ENCODE measurements at places on chromosomes 5 and 9.

- no peak for DNase-seq
These were observed 3.0 kb downstream of the GOLM1 start for GRCh38 chr9:86096386-86096785.

DNA sequence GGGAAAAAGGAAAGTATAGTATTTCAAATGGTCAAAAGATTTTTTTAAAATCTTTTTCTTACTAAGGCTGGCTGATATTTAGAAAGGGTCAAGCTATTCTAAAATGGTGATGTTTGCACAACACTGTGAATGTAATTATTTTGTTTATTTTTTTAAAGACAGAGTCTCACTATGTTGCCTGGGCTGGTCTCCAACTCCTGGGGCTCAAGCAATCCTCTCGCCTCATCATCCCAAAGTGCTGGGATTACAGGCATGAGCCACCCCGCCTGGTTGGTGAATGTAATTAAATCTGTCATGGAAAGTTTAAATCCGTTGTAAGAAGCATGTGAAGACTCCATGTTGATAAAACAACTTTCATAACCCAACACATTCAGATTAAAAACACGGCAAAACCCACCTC is 2.6 kb downstream of the UBTD2 start:
- peak; percentile 43 for DNase-seq

- no peak for DNase-seq
These were observed 38.3 kb downstream of the MOCS2 start for GRCh38 chr5:53071298-53071697.

- no peak for DNase-seq
These were observed at the start of gene NIM1K for GRCh38 chr5:43191740-43192557. TSS of gene NIM1K (plus strand) at chr5:43192225. CDS start at chr5:43245776, 53,551 bp downstream.

GRCh38 chr5:180171568-180172094 is 37.4 kb downstream of the RASGEF1C start:
- DNase-seq = no peak
